ENCODE measurements at places on chromosomes 12 and 14. TPM values are rescaled to one million over a fixed set of nuclear protein-coding genes. Genes with fewer than 3 reads are reported as not detected.

The KCNH5 gene
- 0.09 TPM for total RNA-seq

The RNASE1 gene
- total RNA-seq, result not detected

The SLC10A1 gene
- not detected for total RNA-seq

The RERGL gene
- not detected for total RNA-seq

The ENDOU gene
- not detected for total RNA-seq

The AQP6 gene
- under 0.01 TPM for total RNA-seq

The NFE2 gene
- 0.28 TPM for total RNA-seq

The OR6C70 gene
- total RNA-seq, result not detected

The HSPA2 gene
- total RNA-seq, result 19.9 TPM
